Esophagus mucosa (tissue), 1 donor: ENCODE measurements at places on chromosomes 5 and 9.

GRCh38 chr5:179385914-179386313 lies 40.7 kb upstream of the ADAMTS2 start:
- peak; percentile 35 for ATAC-seq

GRCh38 chr9:88835038-88835466 lies 156.2 kb upstream of the S1PR3 start:
- no peak for ATAC-seq

GRCh38 chr9:123434619-123435240 lies 78.7 kb downstream of the CRB2 start:
- ATAC-seq = no peak

- ATAC-seq = no peak
Measured at GRCh38 chr5:124873188-124873587, 126.7 kb upstream of the ZNF608 start.

- no peak for ATAC-seq
Measured at GRCh38 chr5:168705321-168705720, 126.2 kb upstream of the PANK3 start.

GRCh38 chr5:5419291-5420210 lies 2.9 kb upstream of the ICE1 start:
- ATAC-seq = no peak

DNA sequence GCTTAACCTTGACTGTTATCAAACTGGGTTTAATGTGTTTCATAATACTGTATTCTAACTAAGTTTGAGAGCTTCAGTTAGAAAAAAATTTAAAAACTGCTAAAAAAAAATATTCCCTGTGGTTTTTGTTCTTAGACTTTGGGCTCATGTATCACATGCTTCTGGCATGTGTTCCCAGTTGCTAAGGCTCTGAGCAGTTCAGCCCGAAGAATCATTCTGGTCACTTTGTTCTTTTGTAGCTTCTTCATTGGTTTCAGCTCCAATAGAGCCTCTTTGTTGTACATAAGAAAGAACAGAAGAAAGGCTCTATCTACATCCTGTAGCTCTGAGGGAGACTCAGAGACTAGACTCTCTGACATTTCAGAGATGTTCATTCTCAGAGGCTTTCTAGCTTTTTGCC lies 25.6 kb downstream of the KCNN2 start:
- ATAC-seq = no peak

- peak; percentile 49 for ATAC-seq
Measured at GRCh38 chr9:115117999-115118878, at the start of gene TNC. TNC (minus strand) TSS chr9:115118157; CDS start chr9:115091018, 27,139 bp downstream.

DNA sequence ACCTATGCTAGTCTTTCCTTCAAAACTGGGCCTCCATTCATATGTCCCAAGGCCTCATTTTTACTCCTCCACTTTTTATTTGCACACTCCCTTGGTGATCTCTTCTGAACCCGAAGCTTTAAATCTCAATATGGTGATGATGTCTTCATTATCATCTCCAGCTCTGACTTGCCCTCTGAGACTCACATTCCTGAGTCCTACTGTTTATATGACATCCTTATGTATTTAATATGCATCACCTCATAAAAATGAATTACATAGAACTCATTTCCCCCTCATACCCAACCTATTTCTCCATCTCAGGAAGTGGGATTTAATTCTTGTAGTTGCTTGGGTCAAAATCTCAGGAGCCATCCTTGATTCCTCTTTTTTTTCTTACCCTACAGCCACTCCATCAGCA lies 473.0 kb downstream of the EBF1 start:
- ATAC-seq = no peak

GRCh38 chr5:112533362-112533761 lies 114.3 kb upstream of the EPB41L4A start:
- ATAC-seq = peak; percentile 64

GRCh38 chr9:90607701-90608516 lies 34.7 kb downstream of the DIRAS2 start:
- ATAC-seq = no peak

- ATAC-seq = no peak
Measured at GRCh38 chr9:123527981-123528380, 172.0 kb downstream of the CRB2 start.

- ATAC-seq = peak; percentile 70
Measured at GRCh38 chr5:172870291-172870714, 36.3 kb downstream of the ERGIC1 start.

GRCh38 chr9:91056917-91057316 lies 255.3 kb downstream of the SYK start:
- no peak for ATAC-seq

GRCh38 chr5:65151614-65152013 lies 330.1 kb downstream of the ADAMTS6 start:
- no peak for ATAC-seq

DNA sequence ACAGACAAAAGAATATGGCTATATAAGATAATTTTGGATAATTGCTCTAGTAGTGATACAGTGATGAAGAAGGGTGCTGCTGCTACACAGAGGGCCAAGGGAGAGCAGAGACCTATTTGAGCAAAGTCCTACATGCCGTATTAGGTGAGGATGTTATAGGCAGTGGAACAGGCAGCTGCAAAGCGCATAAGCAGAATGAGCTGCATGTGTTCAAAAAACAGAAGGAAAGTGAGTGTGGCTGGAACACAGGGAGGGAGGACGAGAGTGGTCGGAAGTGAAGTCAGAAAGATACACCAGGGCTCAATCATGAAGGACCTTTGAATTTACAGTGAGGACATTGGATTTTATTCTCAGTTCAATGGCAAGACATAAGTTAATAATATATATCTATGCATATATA lies 35.4 kb downstream of the ITGA2 start:
- no peak for ATAC-seq
